Karpas-422 (cell line): ENCODE measurements at places on chromosomes 16 and 17. TPM values are rescaled to one million over a fixed set of nuclear protein-coding genes. Genes with fewer than 3 reads are reported as not detected.

- 0 out of 2 replicates have a peak, but pooled peaks cover 4% of the 10 kb centered on the region for H3K36me3 ChIP-seq
- H3K4me1 ChIP-seq = peaks cover 36% of the 10 kb centered on the region
- H3K27me3 ChIP-seq = no peaks in the 10 kb centered on the region
- H3K27ac ChIP-seq = no peak overlapping the region
These were observed 1.8 kb upstream of the JMJD8 start for GRCh38 chr16:685967-686366.

- no peaks in the 10 kb centered on the region for H3K36me3 ChIP-seq
- no peak overlapping the region for H3K4me3 ChIP-seq
- peaks cover 22% of the 10 kb centered on the region for H3K4me1 ChIP-seq
These were observed 10.4 kb downstream of the UBALD2 start for GRCh38 chr17:76275382-76276068.

- DNase-seq = peak; percentile 91
- H3K27ac ChIP-seq = peak overlapping the region; percentile 84
- H3K36me3 ChIP-seq = no peaks in the 10 kb centered on the region
- peak overlapping the region; percentile 78 for H3K4me3 ChIP-seq
These were observed 1.1 kb downstream of the MT2A start for GRCh38 chr16:56609463-56609921.

DNA sequence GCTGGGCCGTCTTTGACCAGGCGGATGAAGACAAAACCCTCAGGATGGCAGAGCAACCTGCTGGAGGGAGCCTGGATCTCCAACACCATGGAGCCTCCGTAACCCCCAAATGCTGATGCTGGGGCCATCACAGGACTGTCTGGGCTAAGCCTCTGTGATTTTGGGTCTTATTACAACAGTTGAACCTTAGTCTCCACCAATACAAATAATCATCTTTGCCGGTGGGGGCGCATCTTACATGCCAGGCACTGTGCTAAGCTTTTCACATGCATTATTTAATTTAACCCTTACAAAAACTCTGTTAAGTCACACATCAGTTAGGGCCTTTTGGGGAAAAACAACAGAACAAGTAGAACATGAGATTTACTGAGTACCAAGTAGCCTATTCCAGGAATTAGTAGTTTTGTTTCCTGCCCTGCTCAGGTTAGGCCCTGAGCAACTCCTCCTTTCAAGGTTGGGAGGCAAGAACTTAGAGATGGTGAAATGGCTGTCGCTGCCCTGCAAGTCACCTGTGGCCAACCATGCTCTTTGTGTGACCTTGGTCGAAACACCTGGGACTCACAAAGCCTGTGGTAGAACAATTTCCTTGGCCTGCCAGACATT lies 8.9 kb upstream of the ITGAM start:
- H3K4me3 ChIP-seq = no peak overlapping the region
- no peaks in the 10 kb centered on the region for H3K36me3 ChIP-seq
- H3K4me1 ChIP-seq = no peaks in the 10 kb centered on the region
- DNase-seq = no peak
- no peaks in the 10 kb centered on the region for H3K27me3 ChIP-seq
- no peak overlapping the region for H3K27ac ChIP-seq

DNA sequence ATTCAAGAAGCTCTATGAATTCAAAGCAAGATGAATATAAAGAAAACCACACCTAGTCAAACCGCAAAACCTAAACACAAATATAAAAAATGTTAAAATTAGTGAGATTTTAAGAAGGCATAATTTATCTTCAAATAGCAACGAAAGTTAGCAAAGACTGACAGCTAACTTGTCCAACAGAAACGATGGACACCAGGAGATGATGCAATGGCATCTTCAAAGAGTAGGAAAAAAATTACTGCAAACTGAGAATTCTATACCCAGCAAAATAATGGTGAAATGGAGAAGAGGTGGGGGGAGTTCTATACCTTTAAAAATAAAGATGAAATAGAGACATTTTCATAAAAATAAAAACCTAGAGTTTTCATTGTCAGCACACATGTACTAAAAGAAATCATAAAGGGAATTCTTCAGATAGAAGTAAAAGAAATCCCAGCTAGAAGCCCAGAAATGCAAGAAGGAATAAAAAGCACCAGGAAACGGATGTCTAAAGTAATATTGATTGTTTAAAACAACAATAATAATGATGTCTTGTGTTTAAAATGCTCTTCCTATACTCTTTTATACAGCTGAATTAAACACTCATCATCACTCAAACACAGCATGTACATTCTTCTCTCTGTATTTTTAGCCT lies 24.6 kb upstream of the TANC2 start:
- H3K36me3 ChIP-seq = no peaks in the 10 kb centered on the region
- DNase-seq = no peak
- no peak overlapping the region for H3K27ac ChIP-seq
- 0 out of 2 replicates have a peak, but pooled peaks cover 3% of the 10 kb centered on the region for H3K27me3 ChIP-seq
- H3K4me3 ChIP-seq = no peak overlapping the region

GRCh38 chr16:81446907-81447268 lies 2.3 kb downstream of the CMIP start:
- H3K27ac ChIP-seq = no peak overlapping the region
- no peaks in the 10 kb centered on the region for H3K36me3 ChIP-seq
- no peak for DNase-seq
- H3K4me3 ChIP-seq = no peak overlapping the region

DNA sequence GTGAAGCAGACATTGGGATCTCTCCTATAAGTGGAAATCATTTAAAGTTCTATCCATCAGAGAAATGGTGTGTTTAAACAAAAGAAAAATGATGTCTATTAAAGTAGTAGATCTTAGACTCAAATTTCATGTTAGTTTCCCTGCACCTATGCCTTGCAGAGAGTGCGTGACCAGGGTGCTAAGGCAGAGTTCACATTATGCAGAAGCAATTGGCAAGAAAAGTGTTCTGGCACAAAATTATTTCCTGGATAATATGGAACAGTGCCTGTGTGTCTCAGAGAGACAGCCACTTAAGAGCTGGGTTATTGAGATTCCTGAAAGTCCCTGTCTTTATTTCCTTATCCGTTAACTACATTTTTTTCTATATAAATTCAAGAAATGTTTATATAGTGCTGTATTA lies 457.0 kb downstream of the CDH8 start:
- H3K36me3 ChIP-seq = no peaks in the 10 kb centered on the region
- H3K27me3 ChIP-seq = no peaks in the 10 kb centered on the region
- H3K27ac ChIP-seq = no peak overlapping the region
- DNase-seq = no peak
- H3K4me3 ChIP-seq = no peak overlapping the region

GRCh38 chr17:39231591-39232551 lies 6.1 kb upstream of the STAC2 start:
- H3K36me3 ChIP-seq = no peaks in the 10 kb centered on the region
- H3K4me1 ChIP-seq = peaks cover 22% of the 10 kb centered on the region
- H3K4me3 ChIP-seq = peak overlapping the region; percentile 53
- H3K27ac ChIP-seq = no peak overlapping the region
- peak; percentile 90 for DNase-seq

GRCh38 chr17:54992797-54993639 lies 24.5 kb downstream of the STXBP4 start:
- no peak overlapping the region for H3K27ac ChIP-seq
- H3K4me1 ChIP-seq = no peaks in the 10 kb centered on the region
- no peaks in the 10 kb centered on the region for H3K27me3 ChIP-seq
- H3K36me3 ChIP-seq = no peaks in the 10 kb centered on the region
- no peak overlapping the region for H3K4me3 ChIP-seq
- DNase-seq = peak; percentile 82

SYT17 gene
- not detected in 2 replicates for total RNA-seq

MYH3 gene
- 1.0 and 1.7 TPM in 2 replicates for total RNA-seq

PRR11 gene
- total RNA-seq = 11.6 and 15.2 TPM in 2 replicates
